ENCODE measurements at places on chromosomes 16 and 17. TPM values are rescaled to one million over a fixed set of nuclear protein-coding genes. Genes with fewer than 3 reads are reported as not detected.
A peak's percentile ranks its signal among the peaks of the same experiment; 100 is the strongest.

SPATA2L gene
- polyA plus RNA-seq: 33.0 TPM

KIF22 gene
- 57.2 TPM for polyA plus RNA-seq

CLEC19A gene
- not detected for polyA plus RNA-seq

DNAI2 gene
- polyA plus RNA-seq: not detected

GRAP gene
- 93.2 TPM for polyA plus RNA-seq

ST6GALNAC1 gene
- not detected for polyA plus RNA-seq

MFAP4 gene
- polyA plus RNA-seq: not detected

DNA sequence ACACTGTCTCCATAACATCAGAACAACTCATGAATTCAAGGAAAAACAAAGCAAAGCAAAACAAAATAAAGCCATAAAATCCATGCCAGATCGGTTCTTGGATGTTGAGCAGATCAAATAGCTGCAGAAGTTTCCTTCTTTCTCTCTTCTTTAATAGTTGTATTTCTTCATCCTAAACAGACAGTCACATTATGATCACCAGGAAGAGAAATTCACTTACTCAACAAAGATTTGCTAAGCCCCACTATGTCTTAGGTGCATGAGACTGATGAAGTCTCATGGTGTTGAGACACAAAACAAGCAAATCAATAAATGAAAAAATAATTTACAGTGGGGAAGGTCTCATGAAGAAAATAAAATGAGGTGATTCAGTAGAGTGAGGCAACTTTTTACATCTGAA is 72.8 kb downstream of the WIPI1 start:
- H3K36me3 ChIP-seq: no peaks in the 10 kb centered on the region
- no peaks in the 10 kb centered on the region for H3K4me1 ChIP-seq
- no peak for DNase-seq
- no peak overlapping the region for H3K27ac ChIP-seq
- no peaks in the 10 kb centered on the region for H3K27me3 ChIP-seq

DNA sequence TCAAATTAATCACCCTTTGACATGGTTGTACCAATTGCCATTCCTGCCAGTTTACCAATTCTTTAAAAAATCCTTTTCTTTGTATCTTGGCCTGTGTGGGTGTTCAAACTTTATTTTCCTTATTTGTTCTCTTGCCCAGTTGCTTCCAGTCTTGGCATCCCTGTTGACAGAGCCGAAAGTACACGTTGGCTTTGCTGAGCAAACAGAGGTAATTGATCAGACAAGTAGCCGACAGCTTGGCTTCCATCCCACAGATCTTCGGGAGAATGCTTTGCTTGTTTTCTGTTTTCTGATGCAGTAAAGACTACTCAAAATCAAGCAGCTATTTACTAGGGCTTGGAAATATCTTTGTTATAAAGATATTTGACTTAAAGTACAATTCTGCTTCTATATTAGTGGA is 506.8 kb upstream of the SALL1 start:
- no peak for DNase-seq
- no peaks in the 10 kb centered on the region for H3K36me3 ChIP-seq
- no peak overlapping the region for H3K27ac ChIP-seq
- no peaks in the 10 kb centered on the region for H3K4me1 ChIP-seq

DNA sequence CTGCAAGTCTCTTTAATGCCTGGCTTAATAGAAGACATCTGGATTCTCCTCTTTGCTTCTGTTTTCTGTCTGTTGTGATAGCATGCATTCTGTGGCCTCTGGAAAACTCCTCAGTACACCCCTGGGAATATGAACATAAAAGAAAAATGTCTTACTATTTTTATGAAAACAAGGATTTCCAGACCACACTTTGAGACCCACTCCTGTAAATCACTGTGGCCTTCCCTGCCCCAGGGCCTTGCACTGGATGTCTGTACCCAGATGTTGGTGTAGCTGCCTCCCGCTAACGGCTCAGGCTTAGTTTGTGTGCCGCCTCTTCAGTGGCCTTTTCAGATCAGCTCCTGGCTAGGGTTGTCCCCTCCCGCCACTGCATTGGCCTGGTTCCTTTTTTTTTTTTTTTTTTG is 126.6 kb downstream of the SOCS1 start:
- no peak for DNase-seq
- H3K4me3 ChIP-seq: no peak overlapping the region
- H3K36me3 ChIP-seq: no peaks in the 10 kb centered on the region
- H3K4me1 ChIP-seq: no peaks in the 10 kb centered on the region

DNA sequence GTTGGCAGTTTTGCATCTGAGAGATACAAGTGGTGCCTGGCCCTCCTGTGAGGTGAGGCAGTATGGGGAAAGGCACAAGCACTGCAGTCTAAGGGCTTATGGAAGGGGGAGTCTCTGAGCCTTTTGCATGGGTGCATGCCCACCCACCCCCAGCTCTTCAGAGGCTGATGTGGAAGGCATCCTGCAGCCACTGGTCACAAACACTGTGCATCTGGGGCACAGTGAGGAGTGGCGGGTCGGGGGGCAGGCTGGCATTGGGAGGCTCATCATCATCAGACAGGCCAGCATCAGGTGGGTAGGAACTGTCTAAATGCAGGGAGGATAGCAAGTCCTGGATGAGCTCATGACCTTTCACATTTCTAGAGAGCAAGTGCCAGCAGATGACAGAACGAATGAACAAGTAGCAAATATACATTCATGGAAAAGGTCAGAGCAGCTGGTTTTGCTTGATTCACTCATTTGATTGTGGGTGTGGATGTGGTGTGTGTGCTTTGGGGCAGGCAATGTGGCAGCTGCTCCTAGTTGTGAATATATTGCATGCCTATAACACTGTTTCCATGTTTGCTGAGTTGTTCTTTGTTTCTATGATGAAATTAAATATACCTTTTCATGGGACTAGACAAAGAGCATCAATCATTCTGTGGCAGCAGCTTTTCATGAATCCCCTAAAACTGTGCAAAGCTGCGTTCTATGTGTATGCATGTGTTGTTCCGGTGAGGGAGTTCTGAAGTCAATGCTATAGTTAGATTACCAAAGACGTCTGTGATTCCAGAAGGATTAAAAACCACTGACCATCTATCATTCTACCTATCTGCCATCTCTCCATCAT is 29.2 kb downstream of the TRIM25 start:
- no peak overlapping the region for H3K4me3 ChIP-seq
- H3K4me1 ChIP-seq: no peaks in the 10 kb centered on the region
- no peak for DNase-seq

DNA sequence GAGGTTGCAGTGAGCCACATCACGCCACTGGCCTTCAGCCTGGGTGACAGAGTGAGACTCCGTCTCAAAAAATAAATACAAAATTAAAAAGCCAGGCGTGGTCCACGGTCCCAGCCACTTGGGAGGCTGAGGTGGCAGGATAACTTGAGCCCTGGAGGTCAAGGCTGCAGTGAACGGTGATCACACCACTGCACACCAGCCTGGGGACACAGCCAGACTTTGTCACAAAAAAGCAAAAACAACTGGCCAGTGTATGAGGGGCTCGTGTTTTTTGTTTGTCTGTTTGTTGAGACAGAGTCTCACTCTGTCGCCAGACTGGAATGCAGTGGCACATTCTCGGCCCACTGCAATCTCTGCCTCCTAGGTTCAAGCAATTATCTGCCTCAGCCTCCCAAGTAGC is 1.2 kb upstream of the UBB start:
- peaks cover 28% of the 10 kb centered on the region for H3K4me1 ChIP-seq
- no peak for DNase-seq
- no peak overlapping the region for H3K4me3 ChIP-seq
- H3K27ac ChIP-seq: no peak overlapping the region
- no peaks in the 10 kb centered on the region for H3K27me3 ChIP-seq
- peaks cover 17% of the 10 kb centered on the region for H3K36me3 ChIP-seq

- no peak overlapping the region for H3K27ac ChIP-seq
- H3K4me3 ChIP-seq: no peak overlapping the region
- no peak for DNase-seq
- no peaks in the 10 kb centered on the region for H3K4me1 ChIP-seq
- no peaks in the 10 kb centered on the region for H3K27me3 ChIP-seq
These were observed 27.0 kb downstream of the CLUH start for GRCh38 chr17:2684549-2684948.

DNA sequence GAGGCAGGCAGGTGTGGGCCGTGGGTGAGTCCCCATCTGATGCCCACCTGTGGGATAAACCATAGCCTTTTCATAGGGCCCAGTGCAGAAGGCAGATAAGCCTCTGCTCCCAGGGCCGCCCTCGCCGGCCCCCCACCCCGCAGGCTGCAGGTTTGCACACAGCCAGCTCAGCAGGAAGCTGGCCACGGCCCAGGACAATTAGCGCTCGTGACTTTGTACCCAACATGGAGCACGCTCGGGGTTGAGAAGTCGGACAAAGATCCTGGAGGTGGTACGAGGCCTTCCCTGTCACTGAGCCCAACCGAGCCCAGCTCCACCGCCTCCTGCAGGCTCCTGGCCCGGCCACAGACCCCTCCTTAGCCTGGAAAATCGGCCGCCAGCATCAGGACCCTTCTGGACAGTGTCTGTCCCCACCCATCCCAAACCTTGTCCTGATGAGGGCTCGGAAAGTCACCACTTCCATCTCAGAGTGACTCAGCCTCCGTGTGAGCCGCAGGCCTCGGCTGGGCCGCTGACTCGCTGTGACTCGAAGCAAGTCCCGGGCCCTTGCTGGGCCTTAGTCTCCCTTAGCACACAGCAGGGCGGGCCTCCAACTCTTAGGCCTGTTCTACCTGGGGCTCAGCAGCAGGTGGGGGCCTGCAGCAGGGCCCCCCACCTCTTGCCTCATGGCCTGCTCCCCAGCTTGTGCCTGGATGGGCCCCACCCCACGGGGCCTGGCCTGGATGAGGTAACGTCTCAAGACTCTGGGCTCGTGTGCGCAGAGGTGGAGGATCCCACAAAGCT is 22.7 kb downstream of the FAM83G start:
- no peak overlapping the region for H3K27ac ChIP-seq
- H3K4me3 ChIP-seq: no peak overlapping the region
- no peaks in the 10 kb centered on the region for H3K27me3 ChIP-seq
- H3K4me1 ChIP-seq: no peaks in the 10 kb centered on the region
- peaks cover 23% of the 10 kb centered on the region for H3K36me3 ChIP-seq

DNA sequence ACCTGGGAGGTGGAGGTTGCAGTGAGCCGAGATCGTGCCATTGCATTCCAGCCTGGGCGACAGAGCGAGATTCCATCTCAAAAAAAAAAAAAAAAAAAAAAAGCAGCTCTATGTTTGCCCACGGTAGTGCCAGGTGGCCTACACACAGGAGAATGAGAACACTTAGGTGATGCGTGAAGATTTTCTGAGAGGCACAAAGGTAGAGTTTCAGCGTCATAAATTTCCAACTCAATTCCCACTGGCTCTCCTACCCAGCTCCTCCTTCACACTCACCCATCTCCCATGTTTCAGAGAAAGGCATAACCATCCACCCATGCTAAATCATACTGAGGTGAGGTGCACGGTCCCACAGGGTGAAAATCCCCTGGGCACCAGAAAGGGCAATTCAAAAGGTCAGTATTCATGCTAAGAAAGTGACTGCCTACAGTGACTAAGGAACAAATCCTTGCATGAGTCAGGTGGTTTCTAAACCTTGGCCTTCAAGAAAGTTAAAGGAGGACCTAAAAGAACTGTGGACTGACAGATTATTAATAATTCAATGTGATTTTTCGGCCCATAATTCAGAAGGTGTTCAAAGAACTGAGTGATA is 4.8 kb downstream of the DCAKD start:
- peaks cover 2% of the 10 kb centered on the region for H3K36me3 ChIP-seq
- no peak overlapping the region for H3K27ac ChIP-seq
- no peak overlapping the region for H3K4me3 ChIP-seq
- no peak for DNase-seq

GRCh38 chr17:76968707-76969597 is 100.7 kb downstream of the MGAT5B start:
- H3K4me3 ChIP-seq: peak overlapping the region; percentile 52
- DNase-seq: peak; percentile 89
- no peaks in the 10 kb centered on the region for H3K27me3 ChIP-seq
- peaks cover 20% of the 10 kb centered on the region for H3K4me1 ChIP-seq
- H3K27ac ChIP-seq: peak overlapping the region; percentile 55
- H3K36me3 ChIP-seq: no peaks in the 10 kb centered on the region

- no peak overlapping the region for H3K4me3 ChIP-seq
- H3K36me3 ChIP-seq: no peaks in the 10 kb centered on the region
- DNase-seq: no peak
- peaks cover 5% of the 10 kb centered on the region for H3K27me3 ChIP-seq
These were observed 3.3 kb upstream of the NOTUM start for GRCh38 chr17:81964081-81964849.

DNA sequence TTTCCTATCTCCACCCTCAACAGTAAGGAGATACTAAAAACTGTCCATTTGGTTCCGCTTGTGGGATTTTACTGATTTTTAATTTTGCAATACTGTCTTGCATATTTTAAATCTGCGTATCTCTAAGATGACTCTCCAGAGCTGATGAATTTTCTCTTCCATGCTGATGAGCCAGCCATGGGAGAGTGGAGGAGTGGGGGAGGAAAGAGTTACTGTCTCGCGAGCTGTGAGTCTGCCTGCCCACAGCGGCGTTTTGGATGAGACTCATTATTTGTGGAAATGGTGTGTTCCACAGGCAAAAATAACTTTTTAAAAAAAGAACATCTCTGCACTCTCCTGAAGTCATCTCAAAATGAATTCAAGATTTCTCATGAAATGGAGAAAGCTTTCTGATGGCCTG is 34.6 kb upstream of the MYOCD start:
- H3K4me1 ChIP-seq: no peaks in the 10 kb centered on the region
- no peak overlapping the region for H3K4me3 ChIP-seq
- no peak overlapping the region for H3K27ac ChIP-seq
- no peak for DNase-seq
- no peaks in the 10 kb centered on the region for H3K36me3 ChIP-seq

DNA sequence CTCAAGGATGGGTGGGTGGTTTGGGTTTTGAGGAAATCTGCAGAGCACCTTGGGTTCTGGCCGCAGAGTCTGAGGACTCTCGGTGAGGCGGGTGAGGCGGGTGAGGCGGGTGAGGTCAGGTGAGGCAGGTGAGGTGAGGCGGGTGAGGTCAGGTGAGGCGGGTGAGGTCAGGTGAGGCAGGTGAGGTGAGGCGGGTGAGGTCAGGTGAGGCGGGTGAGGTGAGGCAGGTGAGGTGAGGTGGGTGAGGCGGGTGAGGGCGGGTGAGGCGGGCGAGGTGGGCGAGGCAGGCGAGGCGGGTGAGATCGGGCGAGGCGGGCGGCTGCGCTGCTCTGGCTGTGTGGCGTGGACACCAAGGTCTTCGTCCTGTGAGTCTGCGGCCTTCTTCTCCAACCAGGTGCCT is 24.1 kb upstream of the RPL13 start:
- peaks cover 24% of the 10 kb centered on the region for H3K4me1 ChIP-seq
- no peak overlapping the region for H3K27ac ChIP-seq
- peaks cover 42% of the 10 kb centered on the region for H3K36me3 ChIP-seq

DNA sequence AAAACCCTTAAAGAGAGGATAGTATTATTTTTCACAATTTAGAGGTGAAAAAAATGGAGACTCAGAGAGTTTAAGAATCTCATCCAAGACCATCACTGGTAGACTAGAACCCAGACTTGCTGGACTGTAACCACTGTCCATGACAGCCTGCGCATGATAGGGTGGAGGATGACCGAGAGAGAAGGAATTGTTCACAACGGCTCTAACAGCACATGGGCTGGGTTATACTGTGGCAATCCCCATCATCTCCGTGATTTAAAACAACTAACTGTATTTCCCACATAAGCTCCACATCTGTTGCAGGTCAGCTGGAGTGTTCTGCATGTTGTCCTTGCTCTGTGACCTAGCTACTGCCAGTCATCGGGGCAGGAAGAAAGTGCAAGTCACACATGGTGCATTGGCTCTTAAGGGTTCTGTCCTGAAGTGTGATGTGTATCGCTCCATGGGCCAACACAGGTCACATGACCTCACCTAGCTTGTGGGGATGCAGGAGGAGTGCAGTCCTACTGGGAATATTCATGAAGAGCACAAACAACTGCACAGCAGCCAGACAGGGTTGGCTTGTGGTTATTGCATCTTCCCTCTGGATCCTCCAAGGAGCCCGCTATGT is 131.2 kb upstream of the MPHOSPH6 start:
- no peak for DNase-seq
- H3K36me3 ChIP-seq: no peaks in the 10 kb centered on the region
- no peak overlapping the region for H3K4me3 ChIP-seq
- no peaks in the 10 kb centered on the region for H3K27me3 ChIP-seq
- H3K27ac ChIP-seq: no peak overlapping the region

Measured in B cell (primary cell).